ENCODE measurements at places on chromosomes 2 and 18.

GRCh38 chr2:198961547-198961946 is 496.2 kb downstream of the SATB2 start:
- no peak for DNase-seq

GRCh38 chr2:64151476-64151875 is 7.3 kb upstream of the PELI1 start:
- DNase-seq: no peak

GRCh38 chr18:12334366-12334808 is 26.3 kb downstream of the TUBB6 start:
- no peak for DNase-seq

DNA sequence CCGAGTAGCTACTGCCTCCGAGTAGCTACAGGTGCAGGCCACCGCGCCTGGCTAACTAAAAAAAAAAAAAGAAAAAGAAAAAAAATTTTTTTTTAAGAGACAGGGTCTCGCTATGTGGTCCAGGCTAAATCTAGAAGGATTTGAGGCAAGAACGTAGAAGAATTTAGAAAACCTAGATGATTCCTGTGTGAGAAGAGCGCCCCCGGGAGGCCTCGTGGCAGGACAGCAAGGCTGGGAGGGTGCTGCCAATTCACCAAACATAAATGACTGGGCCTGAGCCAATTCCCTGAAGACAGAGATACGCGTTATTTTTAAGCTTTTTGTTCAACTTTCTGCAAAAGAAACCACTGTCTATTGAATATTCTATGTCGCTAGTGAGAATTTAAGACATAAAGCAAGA is 90.1 kb upstream of the TGFA start:
- DNase-seq: no peak

DNA sequence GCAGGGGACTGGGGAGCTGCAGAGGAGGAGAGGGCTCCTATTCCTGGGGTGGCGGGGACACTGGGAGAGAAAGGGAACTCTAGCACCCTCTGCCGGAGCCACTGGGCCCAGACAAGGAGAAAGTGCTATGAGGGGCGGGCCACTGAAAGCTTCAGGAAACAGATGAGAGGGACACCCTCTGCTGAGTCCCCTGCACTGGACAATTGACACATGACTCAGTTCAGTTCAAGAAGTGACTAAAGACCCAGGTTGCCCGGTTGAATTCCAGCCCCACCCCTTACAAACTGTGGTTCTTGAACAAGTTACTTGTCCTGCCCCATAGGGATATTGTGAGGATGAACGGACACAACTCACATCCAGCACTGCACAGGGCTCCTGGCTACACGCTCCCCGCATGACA is 5.0 kb downstream of the RUFY4 start:
- no peak for DNase-seq

DNA sequence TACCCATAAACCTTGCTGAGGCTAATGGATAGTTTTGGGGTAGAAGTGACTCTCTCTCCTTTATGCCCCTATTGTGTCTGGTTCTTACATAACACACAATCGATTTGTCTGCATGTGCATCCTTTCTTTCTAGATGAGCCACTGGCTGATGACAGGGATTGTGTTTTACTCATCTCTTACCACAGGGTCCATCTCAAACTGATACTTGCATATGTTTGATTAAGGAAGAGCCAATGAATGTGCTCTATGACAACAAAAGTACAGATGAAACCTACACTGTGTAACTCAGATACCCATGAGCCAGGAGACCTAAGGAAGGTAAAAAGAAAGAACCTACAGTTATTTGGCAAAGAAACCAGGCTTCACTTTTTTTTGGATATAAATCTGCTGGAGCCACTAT is 13.2 kb upstream of the BZW1 start:
- DNase-seq: no peak

- DNase-seq: no peak
These were observed 196.6 kb upstream of the COPS8 start for GRCh38 chr2:236888794-236889780.

- no peak for DNase-seq
These were observed 179.4 kb downstream of the SEPTIN10 start for GRCh38 chr2:109434351-109434750.

GRCh38 chr2:66794070-66794469 is 359.1 kb downstream of the MEIS1 start:
- no peak for DNase-seq

- DNase-seq: no peak
These were observed 39.1 kb upstream of the NABP1 start for GRCh38 chr2:191638802-191639172.

DNA sequence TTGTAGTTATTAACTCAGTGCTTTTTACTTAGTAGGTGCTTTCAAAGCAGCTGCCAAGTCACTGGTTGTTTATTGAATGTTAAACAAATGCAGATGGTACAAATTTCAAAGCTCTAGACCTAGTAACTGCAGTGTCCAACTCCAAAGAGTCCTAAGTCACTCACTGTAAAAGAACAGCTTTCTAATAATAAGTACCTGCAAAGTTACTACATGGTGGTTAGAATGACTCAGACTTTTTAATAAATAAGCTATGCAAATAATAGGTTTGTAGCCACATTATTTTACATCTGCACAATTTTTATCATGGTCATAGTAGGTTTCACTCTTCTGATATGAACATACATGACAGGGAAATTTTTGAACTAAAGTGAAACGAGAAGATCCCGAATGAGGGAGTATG is 1620.4 kb upstream of the CELF4 start:
- no peak for DNase-seq

DNA sequence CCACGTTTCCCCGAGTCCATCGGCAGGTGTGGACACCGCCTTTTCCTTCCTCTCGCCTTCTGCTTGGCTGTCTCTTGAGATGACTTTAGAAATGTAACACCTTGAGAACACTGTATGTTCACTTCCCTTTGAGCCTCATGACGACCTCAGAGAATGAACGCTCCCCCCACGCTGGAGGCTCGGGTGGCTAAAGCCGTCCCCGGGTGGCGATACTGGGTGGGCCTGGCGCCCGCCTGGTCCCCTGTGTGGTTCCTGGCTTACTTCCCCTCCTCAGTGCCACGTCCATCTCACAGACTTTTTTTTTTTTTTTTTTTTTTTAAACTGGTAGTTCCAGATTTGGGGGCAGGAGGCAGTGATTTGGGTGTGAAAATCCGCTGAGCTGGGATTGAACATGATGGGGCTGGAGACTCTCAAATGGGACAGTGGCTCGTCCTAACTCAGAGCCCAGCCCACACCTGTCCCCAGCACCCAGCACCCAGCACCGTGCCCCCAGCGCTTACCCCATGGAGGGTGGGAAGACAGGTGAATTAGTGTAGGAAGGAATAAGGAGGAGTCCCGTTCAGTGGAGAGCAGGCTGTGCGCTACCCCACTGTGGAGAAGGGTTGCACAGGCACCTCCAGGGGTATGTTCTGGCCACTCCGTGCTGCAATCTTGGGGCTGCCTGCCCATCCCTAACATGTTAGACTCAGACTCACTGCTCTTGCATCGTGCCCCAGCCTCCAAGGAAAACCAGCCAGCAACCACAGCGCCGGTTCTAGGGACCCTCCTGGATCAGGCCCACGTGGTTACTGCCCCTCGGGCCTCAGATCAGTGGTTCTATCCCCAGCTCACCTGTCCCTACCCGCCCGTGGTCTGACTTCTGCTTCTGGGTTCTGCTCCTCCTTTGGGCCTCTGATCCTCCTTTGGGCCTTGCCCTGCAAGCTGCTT is 174.0 kb downstream of the ASB1 start:
- peak; percentile 62 for DNase-seq

- DNase-seq: no peak
These were observed 545.3 kb downstream of the TSN start for GRCh38 chr2:122300758-122301157.

GRCh38 chr2:231894566-231895380 is 31.4 kb downstream of the NPPC start:
- DNase-seq: no peak

DNA sequence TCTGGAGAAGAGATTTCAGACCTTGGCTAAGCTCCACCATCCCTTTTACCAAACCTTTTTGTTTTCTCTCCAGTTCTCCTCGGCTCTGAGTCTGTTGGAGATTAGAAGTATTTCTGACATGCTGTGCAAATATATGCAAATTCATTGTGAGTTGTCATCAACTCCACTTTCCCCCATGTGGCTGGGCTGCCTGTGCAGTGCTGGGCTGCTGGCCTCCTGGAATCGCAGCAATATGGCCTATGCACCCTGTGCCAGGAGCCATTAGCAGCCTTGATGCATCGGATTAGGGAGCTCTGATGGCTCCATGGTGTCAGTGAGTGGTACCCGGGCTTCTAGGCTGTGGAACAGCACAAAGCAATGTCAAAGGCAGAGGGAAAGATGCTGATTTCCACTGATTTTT is 80.0 kb downstream of the GPR39 start:
- no peak for DNase-seq

- DNase-seq: no peak
These were observed 66.2 kb downstream of the HS1BP3 start for GRCh38 chr2:20584399-20585358.

GRCh38 chr2:33298233-33298632 is 178.2 kb upstream of the RASGRP3 start:
- DNase-seq: no peak

DNA sequence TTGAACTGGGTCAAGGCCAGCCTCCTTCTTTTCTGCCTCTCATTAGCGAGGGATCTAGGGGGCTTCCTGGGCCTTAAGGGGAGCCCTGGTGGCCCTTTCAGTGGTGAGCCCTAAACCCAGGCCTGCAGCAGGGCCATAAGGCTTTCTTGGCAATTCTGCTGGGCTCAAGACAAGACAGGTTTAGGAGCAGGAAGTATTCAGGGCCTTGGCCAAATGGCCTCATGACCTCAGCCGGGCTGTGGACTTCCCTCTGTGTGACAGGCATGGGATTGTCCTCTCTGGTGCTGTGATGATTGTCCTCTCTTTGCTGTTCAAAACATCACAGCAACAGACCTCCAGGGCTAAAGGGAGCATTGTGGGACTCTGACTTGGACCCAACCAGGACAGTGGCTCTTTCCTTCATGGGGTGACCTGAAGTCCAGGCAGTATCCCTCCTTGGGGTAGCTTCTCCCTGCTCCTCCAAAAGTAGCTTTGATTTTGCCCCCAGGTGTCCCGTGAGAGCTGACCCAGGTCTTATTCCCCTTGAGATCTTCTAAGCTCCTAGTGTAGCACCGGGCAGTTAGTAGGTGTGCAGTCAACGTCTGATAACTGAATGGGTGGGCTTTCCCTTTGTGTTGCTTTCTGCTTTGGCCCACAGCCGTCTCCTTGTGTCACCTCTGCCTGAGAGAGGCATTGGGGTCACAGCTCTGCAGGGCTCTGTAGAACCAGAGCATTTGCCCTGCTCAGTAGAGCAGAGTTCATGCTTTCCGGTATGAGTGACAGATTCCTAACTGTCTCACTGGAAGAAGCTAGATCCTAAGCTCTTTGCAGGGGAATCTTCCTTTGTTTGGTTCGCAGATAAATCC is 14.7 kb downstream of the FOSL2 start:
- no peak for DNase-seq

GRCh38 chr2:100070078-100070477 is 72.3 kb downstream of the AFF3 start:
- DNase-seq: no peak

DNA sequence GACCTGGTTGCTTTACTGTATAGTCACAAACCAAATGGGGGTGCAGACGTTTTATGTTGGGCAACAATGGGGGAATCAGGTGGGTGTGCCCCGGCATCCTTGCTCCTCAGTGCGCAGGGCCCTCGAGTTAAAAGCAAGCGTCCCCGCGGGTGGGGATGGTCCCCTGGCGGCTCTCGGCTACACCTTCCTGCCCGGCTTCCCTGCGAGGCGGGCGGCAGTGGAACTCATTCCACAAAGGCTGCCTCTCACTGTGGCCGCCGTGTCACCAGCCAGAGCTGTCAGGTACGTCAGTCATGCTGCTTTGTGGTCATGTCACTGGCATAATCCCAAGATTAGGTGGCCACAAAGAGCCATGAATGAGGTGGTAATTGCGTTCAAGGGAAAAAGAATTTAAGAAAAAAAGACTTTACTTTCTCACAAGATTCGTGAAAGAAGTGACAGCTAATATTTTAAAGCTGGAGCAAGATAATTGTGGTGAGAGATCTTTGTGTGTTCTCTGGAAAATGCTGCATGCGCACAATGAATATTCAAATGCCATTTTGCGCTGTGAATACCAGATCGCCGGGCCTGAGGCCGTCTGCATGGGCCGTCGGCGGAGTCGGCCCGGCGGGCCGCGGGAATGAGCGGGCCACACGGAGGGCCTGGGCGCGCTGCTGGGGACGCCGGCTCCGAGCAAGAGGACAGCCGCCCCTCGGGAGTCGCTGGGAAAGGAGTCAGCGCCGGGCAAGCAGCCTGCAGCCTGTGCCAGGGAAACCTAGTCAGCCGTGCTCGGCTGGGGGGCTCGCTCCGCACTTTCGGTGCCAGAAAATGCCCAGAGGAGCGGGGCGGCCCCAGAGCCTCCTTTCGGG is 82.3 kb upstream of the LDLRAD4 start:
- DNase-seq: no peak

GRCh38 chr18:47983946-47984345 is 53.5 kb upstream of the SMAD2 start:
- no peak for DNase-seq

GRCh38 chr18:58674159-58674558 is 2.9 kb downstream of the MALT1 start:
- DNase-seq: no peak

- no peak for DNase-seq
These were observed 67.8 kb downstream of the VSNL1 start for GRCh38 chr2:17608251-17608650.

DNA sequence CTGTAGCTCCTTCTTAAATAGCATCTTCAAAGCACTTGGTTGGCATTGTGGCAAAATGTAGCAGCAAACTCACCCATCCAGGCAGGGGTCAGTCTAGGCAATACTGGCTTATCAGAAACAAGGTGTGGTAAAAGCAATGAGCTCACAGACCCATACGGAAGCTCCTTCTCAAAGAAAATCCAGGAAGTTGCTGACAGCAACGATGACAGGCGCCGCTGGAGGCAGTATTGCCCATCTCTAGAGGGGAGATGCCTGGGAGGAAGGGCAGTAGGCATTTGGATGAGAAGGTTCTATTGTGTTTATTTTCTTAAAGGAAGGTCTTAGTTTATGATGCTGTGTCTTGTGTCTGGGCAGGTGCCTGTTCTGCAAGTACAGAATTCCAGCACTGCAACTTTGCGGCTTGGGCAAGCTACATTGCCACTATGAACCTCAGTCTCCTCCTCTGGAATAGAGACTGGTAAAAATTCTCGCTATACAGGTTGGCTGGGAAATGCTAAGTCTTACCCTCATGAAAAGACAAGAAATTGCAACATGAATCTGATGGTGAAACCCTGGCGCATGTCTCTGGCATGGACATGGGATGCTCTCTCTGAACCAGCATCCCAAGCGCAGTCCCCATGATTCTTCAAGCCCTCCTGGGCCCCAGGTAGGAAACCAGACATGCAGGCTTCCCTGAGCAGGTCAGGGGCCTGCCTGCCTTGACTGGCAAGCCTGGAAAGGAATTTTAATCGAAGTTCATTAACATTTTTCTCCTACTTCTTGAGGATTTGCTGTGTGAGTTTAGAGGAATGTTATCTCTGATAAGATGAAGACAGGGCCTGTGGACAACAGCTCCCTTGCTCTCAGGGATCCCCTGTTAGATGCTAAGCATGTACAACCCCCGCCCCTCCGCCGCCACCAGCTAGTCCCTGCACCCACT is 156.0 kb downstream of the TFCP2L1 start:
- peak; percentile 63 for DNase-seq

All from tibial artery (tissue), 4 donors.